Myocyte (in vitro differentiated cells): ENCODE measurements at places on chromosomes 5 and 9. TPM values are rescaled to one million over a fixed set of nuclear protein-coding genes. Genes with fewer than 3 reads are reported as not detected.

The CHSY3 gene
- 8.3 and 12.8 TPM in 2 replicates for total RNA-seq

The BRINP1 gene
- 0.47 and 1.4 TPM in 2 replicates for total RNA-seq

The PDCD1LG2 gene
- total RNA-seq: 4.1 and 4.7 TPM in 2 replicates

The SVEP1 gene
- 3.6 and 5.0 TPM in 2 replicates for total RNA-seq

The LIFR gene
- 11.1 and 16.2 TPM in 2 replicates for total RNA-seq

The IFNA21 gene
- not detected in 2 replicates for total RNA-seq

The BAG1 gene
- total RNA-seq: 74.6 and 78.7 TPM in 2 replicates
